NCI-H2029 (cell line): ENCODE measurements at places on chromosomes 3 and 15.

DNA sequence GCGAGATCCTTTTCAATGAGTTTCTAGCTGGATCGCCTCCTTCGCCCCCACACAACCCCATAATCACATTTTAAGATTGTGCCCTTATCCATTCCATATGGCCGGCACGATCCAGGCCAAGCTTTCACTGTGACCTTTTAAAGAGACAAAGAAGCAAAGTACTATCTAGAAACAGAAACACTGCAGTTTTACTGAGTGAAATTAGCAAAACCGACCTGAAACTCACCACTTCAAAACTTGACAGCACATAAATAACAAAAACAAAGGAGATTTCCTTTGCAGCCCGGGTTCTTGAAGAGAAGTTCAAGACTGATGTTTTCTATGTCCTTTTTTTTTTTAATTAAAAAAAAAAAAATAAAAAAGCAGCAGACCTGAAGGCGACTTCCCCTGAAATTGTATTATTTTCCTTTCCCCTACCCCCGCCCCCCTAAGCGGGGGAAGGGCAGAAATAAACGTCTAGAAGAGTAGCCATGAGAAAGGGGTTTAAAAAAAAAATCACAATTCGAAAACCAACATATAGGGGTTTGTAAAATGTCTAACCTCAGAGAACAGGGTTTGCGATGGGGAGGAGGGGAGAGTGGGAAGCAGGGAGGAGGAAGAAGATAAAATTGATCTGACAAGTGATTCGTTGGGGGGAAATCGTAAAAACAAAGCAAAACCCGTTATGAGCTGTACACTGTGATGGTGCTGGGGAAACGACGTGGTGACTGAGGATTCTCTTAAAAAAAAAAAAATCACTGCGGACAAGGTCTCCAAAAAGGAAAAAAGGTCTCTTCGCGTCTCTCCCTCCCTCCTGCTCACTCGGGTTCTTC lies 1.5 kb downstream of the SATB1 start:
- DNase-seq = no peak

- no peak for DNase-seq
These were observed 798.7 kb downstream of the DIPK2A start for GRCh38 chr3:144770281-144770680.

- DNase-seq = no peak
These were observed 16.1 kb downstream of the FILIP1L start for GRCh38 chr3:100097919-100098783.

GRCh38 chr15:63895194-63895593 lies 61.4 kb upstream of the HERC1 start:
- DNase-seq = no peak

DNA sequence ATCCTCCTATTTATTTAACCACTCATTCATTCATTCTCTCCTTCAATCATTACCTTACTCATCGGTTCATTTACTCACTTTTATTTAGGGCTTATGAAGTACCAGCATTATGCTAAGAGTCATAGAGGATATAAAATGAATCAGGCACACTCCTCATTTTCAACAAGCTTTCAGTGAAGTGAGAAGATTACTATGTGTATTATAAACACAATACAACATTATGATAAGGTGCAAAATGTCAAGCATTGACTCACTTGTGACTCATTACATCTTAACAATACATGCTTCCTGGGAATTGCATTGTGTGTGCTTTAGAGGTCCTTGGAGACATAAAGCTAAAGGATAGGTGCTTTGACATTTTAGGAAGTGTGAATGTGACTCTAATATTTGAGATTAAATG lies 60.4 kb downstream of the PLAAT1 start:
- DNase-seq = no peak

- DNase-seq = no peak
These were observed 9.0 kb downstream of the XXYLT1 start for GRCh38 chr3:195261925-195262324.

DNA sequence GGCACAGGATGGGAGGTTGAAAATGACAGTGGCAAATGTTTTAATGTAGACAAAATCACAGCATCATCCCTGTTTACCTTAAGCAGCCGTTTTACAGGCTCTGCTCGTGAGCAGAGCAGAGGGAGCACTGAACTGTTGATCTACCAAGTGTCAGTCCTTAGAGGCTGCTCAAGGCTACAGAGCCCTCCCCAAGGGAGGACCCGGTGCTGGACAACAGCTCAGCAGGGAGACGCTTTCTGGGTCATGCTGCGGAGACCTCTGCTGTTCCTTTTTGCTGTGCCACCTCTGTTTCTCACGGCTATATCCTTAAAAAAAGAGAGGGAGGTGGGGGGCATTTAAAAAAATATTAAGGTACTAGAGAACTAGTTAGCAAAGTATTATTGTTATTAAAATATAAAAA lies 400.2 kb downstream of the GABRB3 start:
- DNase-seq = no peak

GRCh38 chr3:142915636-142916035 lies 26.8 kb upstream of the PCOLCE2 start:
- no peak for DNase-seq

- DNase-seq = peak; percentile 65
These were observed 10.2 kb upstream of the KCNMB3 start for GRCh38 chr3:179260949-179261765.

GRCh38 chr3:44920081-44920480 lies 45.7 kb downstream of the TGM4 start:
- peak; percentile 17 for DNase-seq

DNA sequence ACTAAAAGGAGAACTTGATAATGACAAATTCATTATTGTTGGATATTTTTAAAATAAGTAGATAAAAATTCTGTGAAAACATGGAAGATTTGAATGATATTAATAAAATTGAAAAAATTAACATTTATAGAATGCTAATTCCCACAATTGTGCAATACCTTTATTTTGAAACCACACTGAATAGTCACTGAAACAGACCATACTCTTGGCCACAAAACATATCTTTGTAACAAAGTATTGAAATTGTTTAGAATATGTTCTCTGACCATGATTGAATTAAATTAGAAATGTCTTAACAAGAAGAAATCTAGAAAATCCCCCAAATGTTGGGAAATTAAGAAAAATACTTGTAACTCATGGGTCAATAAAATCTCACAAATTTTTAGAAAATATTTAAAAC lies 49.2 kb downstream of the ARHGAP11B start:
- DNase-seq = no peak

GRCh38 chr3:143478115-143478693 lies 358.6 kb downstream of the CHST2 start:
- DNase-seq = no peak

- no peak for DNase-seq
These were observed 18.9 kb upstream of the COPG1 start for GRCh38 chr3:129230311-129231019.

DNA sequence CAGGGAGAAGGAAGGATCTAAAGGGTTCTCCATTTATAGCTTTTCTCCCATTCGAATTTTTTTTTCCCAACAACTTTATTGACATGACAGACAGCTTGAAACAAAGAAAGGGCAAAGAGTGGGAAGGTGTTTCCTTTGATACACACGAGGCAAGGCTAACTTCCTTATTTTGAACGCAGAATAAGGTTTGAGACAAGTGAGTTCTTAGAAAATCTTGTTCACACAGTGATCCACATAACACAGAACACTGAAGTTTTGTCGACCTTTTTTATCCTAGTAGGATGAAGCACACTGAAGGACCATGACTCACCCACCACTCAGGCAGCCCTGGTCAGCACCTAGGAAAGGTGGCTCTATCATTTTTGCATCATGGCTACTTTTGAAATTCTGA lies 425.8 kb upstream of the MDFIC2 start:
- peak; percentile 14 for DNase-seq

DNA sequence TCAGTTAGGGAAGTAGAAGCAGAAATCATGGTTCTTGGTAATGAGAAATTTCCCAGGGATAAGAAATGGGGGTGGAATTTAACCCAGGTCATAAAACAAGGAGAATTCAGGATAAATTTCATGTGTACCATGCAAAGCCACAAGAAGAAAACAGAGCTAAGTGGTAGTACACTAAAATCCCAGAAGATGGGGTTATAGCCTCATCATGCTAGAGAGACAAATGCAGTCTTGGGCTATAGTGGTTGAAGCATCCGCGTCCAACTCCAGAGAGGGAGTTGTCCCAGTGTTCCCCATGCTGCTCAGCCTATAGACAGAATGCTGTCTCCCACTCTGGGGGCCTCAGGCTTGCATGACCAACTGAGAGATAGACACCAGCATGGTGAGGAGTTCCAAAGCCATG lies 36.2 kb upstream of the CLRN1 start:
- no peak for DNase-seq

- DNase-seq = no peak
These were observed 64.8 kb downstream of the ZBTB20 start for GRCh38 chr3:115082260-115082659.
